Astrocyte of the hippocampus (primary cell): ENCODE measurements at places on chromosomes 7 and 10.
A peak's percentile ranks its signal among the peaks of the same experiment; 100 is the strongest.

GRCh38 chr7:27138985-27139333 is 4.5 kb downstream of the HOXA5 start:
- no peak for DNase-seq

DNA sequence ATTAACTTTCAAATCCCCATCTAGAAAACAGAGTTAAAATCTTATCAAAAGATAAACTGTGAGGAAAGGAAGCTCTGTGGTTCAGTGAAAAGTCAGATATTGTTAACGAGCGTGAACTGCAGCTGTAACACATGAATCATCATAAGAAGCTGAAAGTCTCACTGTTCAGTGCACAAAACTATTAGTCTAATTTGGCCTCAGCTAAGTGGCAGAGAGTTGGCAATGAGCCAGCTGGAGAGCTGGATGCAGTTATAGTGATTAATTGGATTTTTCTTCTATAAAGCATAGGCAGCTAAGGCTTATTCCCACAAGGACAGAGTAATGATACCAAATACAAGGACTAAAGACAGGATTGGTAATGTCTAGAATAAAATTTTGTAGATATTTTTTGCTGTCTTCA is 101.1 kb upstream of the ABCB5 start:
- DNase-seq: peak; percentile 96

GRCh38 chr7:50721661-50722259 is 60.9 kb downstream of the GRB10 start:
- peak; percentile 46 for DNase-seq

DNA sequence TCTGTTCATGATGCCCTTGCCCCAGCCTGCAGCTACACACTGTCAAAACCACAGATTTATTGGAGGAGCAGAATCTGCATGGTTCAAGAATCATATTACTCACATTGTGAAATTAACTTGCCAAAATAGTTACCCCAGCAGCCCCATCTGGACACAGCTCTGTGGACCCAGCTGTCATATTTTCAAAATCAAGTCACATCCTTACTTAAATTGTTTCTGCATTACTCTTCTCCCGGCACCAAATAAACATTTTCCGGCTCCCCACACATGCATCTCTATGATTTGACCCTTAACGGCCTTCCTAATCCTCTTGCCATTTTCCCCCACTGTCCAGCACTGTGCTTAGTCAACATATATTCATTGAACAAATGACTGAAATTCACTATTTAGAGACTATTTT is 43.8 kb upstream of the GPR26 start:
- no peak for DNase-seq

DNA sequence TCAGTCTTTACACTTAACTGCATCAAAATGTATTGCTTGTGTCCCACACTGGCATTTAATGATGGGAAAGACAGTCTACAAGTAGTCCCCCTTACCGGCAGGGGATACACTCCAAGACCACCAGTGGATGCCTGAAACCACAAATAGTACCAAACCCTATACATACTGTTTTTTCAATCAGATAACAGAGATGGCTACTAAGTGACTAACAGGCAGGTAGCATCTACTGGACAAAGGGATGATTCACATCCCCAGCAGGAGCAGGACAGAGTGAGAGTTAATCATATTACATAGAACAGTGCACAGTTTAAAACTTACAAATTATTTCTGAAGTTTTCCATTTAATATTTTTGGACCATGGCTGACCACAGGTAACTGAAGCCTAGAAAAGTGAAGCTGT is 13.2 kb downstream of the TMEM243 start:
- DNase-seq: no peak

GRCh38 chr10:26214551-26215395 is 1.8 kb upstream of the GAD2 start:
- peak; percentile 1 for DNase-seq

GRCh38 chr7:74684921-74685320 is 27.4 kb downstream of the GTF2I start:
- no peak for DNase-seq

- peak; percentile 38 for DNase-seq
Measured at GRCh38 chr10:103451091-103451813, 918 bp downstream of the CALHM2 start.

GRCh38 chr7:90322837-90323236 is 1.7 kb upstream of the FAM237B start:
- no peak for DNase-seq

DNA sequence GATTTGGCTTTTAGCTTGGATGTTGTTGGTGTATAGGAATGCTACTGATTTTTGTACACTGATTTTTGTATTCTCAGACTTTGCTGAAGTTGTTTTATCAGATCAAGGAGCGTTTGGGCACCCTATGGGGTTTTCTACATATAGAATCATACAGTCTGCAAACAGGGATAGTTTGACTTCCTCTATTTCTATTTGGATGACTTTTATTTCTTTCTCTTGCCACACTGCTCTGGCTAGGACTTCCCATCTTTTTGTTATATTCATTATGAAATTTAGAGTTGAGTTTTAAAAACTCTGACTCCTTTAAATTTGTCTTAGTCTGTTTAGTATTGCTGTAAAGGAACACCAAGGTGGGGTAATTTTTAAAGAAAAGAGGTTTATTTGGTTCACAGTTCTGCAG is 4.7 kb downstream of the ZNF786 start:
- DNase-seq: no peak

- peak; percentile 73 for DNase-seq
Measured at GRCh38 chr7:157488281-157488680, 151.5 kb downstream of the DNAJB6 start.

DNA sequence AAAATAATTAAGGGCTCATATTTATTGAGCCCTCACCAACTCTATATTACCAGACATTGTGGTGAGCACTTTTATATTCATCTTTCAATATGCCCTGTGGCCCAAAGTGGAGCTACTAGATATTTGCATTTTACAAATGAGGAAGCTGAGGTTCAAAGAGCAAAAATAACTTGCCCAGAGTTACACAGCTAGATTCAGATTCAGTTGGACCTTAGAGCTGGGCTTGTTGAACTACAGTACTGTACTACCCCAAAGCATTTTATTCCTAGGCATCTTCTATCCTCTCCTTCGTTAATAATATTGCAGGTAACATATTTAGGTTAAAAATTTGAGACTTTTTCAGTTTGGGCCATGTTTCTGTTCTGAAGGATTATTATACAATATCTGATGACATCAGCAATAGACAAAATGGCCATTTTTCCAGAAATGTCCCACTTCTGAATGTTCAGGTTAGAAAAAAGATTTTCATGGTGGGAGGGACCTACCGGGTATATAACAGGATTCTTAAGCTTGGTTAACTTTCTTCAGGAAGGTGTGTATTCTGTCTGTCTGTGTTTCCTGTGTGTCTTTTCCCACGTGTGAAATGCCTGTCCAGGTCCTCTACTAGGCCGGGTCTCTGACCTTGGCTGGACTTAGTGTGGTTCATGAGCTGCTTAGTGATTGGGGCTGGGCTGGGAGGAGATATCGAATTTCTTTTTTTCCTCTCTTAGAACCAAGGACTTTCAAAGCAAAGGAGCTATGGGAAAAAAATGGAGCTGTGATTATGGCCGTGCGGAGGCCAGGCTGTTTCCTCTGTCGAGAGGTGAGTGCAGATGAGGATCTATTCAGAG is 13.6 kb downstream of the PRXL2A start:
- DNase-seq: no peak

DNA sequence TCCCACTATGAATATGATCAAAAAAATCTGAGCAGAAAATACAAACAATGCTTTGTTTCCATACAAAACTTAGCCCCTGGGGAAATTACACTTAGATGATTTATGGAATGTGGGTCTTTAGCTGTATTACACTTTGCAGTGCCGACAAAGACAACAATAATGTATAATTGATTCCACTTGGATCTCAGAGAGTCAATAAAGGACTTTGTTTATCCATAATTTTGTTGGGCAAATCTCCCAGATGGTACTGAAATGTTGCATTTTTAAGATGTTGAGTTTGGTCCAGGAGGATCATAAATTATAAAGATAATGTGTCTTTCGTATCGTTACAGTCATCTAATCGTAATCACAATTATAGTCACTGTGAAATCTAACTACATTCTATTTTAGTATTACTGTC is 66.9 kb upstream of the DOCK1 start:
- no peak for DNase-seq

DNA sequence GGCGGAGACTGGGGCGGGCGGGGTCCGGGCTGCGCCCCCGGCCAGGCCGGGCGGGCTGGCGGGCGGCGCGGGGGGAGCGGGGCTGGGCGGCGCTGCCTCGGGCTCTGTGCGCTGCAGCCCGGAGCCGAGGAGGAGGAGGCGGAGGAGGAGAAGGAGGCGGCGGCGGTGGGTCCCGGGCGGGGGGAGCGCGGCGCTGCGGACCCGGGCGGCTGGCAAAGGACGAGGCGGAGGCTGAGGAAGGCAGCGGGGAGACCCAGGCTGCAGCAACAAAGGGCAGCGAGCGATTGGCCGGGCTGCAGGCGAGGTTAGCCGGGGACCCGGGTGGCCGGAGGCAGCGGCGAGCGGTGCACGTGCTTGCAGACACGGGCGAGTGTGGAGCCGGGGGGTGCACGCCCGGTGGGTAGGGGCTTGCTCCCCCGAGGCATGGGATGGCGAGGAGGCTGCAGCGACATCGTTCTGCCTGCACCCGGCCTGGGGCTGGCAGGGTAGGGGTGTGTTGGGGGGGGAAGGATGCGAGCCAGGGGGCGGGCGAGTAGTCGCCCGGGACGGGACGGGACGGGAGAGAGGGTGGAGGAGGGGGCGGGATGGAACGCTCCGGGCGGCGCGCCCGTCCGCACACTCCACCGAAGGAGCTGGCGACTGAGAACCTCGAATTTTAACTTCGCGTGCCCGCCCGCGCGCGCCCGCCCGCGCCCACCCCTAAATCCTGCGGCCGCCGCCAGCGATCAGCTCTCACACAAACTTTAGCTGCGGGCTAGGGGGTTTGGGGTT is 844 bp upstream of the KAT6B start:
- DNase-seq: peak; percentile 82

GRCh38 chr7:43240565-43240964 is 128.1 kb downstream of the HECW1 start:
- DNase-seq: no peak

DNA sequence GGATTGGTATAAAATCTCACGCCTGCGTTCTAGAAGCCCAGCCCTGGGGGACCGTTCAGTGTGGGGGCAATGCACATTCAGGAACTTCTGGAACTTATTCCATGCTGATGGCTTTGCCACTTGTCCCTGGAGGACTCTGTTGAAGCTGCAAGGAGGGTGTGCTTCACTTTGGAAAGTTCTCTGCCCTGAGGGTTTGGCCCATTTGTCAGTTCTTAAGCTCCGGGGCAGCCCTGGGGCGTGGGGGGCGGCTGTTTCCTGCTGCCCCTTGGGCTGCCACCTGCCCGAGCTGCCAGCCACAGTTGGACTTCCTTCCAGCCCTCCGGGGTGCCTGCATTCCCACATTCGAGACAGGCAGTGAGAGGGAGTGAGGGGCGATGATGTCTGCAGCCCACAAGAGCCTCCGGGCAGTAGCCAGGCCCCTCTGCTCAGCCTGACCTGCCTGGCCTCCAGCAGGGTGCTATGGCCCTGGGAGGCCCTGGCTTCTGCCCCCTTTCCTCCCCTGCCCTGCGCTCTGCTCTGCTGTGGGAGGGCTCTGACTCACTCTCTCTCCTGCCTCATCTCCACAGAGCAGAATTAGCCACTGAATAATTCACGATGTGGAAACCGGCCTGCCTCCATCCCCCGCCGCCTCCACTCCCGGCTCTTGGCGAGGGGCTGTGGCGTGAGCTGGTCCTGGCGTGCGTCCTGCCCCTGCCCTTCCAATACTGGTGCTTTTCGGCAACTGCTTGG is 1.9 kb downstream of the TTYH3 start:
- peak; percentile 95 for DNase-seq

- no peak for DNase-seq
Measured at GRCh38 chr10:12572281-12572680, 222.9 kb downstream of the CAMK1D start.

DNA sequence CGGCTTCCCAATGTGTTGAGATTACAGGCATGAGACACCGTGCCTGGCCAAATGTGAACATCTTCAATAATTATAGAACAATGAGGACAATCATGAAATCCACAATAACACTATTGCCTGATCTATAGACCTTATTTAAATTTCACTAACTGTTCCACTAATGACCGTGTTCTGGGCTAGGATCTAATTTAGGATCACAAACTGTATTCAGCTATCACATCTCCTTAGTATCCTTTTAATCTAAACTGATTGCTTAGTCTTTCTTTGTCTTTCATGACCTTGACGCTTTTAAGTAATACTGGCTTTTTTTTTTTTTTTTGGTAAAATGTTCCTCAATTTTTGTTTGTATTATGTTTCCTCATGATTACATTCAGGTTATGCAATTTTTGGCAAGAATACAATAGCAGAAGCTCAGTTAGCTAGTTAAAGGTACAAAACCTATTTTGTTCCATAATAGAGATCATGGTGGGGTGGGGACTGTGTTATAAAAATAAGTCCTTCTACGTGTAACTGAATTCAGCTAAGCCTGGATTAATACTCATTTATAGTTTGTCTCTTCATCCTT is 158.4 kb downstream of the AOAH start:
- no peak for DNase-seq

DNA sequence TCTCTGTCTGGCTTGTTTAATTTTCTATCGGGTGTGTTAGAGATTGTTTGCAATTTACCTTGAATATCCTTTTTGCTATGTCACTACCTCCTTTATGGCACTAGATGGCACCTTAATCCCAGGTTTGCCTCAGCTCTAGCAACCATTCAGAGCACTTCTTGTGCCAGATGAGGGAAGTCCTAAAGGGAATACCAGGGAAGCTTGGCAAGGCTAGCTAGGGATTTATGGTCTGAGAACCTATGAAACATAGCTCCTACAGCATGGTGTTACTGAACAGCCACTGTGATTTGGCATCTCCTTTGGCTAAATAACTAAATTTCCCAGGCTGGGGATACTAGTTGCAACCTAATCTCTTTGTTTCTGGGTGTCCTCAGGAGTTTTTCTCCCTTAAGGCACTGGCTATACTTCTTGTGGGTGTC is 69.0 kb upstream of the VOPP1 start:
- peak; percentile 89 for DNase-seq

DNA sequence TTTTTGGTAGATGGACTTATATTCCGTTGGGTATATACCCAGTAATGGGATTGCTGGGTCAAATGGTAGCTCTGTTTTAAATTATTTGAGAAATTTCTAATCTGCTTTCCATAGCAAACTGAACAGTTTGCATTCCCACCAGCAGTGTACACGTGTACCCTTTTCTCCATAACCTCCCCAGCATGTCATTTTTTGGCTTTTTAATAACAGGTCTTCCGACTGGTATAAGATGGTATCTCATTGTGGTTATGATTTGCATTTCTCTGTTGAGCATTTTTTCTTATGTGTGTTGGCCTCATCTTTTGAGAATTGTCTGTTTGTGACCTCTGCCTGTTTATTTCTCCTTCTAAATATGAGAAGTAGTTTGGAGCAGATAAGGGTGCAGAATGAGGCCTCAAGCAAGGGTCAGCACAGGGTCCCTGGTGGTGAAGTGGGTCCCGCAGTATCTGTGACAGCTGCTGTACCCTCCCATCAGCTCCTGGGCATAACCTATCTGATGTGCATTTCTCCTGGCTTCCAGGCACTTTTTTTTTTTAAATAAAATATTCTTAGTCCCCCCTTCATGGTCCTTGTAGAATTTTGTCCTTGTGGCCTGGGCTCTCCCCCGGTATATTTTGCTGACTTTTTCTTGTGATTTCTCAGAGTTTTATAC is 73.5 kb downstream of the PROSER2 start:
- no peak for DNase-seq
